ENCODE measurements at places on chromosomes 7 and 10.

DNA sequence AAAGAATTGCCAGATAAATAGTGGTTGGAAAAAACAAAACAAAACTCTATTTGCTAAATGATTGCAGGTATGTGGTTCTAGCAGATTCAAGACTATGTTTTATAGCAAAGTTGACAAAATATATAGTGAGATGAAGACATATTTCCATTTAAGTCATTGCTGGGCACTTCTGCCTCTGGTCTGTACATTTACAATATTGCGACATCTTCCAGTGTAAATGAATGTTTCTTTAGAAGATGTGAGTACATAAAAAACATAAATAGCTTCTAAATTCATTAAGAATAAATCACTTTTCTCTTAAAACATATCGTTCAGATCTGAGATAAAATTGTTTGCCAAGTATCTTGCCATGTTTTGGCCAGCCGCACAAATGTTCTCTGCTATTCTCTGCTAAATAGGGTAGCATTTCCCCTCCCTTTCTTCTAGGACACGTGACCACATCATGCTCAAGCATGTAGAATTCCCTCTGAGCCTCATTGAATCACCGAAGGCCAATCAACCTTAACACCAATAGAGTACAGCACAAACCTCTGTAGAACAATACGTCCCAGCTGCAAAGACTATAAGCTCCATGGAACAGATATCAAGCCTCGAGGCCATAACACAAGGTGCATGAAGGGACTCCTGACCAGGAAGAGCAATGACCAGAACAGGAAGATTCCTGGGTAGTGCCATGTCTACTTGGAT lies 1173.3 kb downstream of the GATA3 start:
- DNase-seq = no peak

- no peak for DNase-seq
Measured at GRCh38 chr7:10577866-10578374, 395.8 kb upstream of the PHF14 start.

DNA sequence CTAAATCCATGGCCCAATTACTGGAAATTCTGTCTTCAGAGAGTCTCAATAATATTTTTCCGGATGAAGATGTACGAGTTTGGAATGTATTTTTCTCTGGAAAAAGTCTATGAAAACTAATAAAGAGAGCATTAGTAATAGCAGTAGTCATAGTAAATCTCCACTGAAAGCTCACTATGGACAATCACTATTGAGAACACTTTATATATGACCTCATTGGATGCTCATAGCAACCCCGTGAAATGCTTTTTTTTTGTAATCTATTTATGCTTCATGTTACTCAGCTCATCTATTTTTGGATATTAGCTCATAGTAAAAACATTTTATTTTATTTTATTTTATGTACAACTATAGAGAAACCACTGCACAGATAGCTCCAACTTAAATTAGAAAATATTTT lies 94.3 kb upstream of the MYO3A start:
- DNase-seq = no peak

DNA sequence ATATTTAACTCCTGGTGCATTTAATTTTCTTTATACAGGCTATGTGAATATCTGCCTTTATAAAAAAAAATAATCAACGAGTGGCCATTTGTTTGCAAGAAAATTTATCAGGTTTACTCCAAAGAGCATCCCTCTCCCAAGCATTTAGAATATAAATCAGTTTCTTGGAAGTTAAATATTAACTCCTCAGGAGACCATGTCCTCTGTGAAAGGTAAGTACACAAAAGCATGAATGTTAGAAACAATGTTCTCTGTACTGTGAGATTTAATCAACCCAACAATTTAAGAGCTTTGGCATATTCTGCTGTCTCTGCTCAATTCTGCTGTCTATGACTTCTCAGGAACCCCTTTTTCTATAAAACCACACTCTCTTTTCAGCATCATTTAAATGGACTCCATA lies 119.3 kb upstream of the LAMB4 start:
- DNase-seq = no peak

DNA sequence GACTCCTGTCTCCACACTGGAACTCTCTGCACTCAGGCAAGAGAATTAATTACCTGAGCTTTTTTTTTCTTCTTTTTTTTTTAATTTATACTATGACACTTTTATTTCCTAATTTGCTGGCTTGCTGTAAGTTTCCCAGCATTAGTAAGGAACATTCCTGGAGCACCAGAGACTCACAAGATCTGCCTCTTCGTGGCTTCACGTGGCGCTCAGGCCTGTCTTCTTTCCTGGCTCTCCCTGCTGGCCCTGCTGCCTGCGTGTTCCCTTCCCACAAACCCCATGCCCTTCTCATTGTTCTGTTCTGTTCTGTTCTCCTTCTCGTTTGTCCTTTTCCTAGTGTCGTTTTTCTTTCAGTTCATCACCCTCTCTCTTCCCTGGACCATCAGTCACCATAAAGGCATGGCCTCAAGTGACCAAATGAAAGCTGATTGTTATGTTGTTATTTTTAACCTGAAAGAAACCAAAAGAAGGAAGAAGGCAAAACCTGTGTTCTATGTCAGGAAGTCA lies 591.6 kb upstream of the PFKP start:
- no peak for DNase-seq

- DNase-seq = no peak
Measured at GRCh38 chr10:17730667-17731066, 21.3 kb upstream of the TMEM236 start.

DNA sequence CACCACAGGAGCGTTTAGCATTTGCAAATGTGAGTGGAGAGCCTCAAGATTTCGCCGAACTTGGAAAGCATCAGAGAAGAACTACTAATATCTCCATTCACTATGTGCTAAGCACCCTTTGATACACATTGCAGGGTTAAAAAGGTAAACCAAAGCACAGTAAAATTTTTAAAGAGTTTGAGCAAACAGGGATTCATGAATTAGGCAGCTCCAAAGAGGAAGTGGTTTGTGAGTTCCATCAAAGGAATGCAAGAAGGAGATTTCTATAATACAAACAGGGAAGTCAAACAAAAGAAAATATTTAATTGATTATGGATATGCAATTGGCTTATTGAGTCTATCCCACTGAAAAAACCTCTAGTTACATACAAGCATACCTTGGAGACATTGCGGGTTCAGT lies 81.1 kb upstream of the TMEM72 start:
- no peak for DNase-seq

DNA sequence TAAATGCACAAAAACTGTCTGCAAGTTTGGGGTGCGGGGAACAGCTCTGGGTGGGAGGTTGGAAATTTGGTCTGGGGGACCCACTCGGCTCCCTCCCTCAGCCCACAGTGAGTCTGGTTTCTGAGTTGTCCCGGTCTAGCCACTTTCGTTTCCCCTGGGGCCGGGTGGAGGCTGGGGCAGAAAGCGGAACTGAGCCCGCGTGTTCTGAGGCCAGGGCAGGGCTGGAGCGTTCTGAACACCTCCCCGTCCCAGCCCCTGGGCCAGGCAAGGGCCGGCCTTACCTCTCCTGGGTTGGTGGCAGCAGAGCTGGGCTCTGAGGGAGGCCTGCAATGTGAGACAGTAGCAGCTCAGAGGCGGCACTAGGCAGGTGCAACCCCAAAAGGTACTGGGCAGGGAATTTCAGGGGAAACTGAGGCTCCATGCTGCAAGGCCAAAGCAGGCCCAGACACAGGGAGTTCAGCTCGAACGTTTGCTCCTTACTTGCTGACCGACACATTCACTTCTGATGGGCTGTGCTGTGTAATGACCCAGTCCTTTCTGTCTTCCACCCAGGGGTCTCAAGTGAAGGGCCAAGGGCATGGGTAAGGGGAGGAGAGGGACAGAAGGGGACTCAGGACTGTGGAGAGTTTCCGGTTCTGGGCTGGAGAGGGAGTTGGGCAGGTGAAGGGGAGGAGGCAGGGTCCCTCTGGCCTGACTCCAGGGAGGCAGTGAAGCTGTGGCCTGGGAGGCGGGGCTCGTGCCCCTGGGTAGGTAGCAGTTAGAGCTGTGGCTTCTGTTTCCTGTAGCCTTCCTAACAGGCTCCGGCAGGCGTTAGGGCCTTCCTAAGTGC lies 3.0 kb downstream of the IRF5 start:
- peak; percentile 39 for DNase-seq

- DNase-seq = peak; percentile 24
Measured at GRCh38 chr7:32347244-32347828, 142.8 kb downstream of the LSM5 start.

DNA sequence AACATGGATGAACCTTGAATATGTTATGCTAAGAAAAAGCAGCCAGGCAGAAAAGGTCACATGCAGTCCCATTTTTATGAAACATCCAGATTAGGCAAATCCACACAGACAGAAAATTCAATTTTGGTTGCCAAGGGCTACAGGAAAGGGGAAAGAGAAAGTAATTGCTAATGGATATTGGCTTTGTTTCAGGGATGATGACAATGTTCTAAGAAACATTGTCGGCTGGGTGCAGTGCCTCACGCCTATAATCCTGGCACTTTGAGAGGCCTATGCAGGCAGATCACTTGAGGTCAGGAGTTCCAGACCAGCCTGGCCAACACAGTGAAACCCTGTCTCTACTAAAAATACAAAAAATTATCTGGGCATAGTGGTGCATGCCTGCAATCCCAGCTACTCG lies 23.0 kb downstream of the ZNF33B start:
- no peak for DNase-seq

DNA sequence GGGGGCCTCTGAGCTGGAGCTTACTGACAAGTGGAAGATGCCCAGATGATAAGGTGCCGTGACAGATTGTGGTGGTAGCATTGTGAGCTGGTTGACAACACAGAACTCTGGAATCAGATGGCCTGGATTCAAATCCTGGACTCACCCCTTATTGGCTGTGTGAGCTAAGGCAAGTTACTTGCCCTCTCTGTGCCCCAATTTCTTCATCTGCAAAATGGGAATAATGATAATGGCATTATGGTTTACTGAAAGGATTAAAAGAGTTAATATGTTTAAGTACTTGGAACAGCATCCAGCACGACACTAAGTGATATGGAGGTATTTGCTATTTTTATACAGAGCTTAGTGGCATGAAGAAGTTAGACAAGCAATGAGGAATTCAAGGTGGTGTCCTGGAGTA lies 465.9 kb upstream of the GALNT17 start:
- no peak for DNase-seq

DNA sequence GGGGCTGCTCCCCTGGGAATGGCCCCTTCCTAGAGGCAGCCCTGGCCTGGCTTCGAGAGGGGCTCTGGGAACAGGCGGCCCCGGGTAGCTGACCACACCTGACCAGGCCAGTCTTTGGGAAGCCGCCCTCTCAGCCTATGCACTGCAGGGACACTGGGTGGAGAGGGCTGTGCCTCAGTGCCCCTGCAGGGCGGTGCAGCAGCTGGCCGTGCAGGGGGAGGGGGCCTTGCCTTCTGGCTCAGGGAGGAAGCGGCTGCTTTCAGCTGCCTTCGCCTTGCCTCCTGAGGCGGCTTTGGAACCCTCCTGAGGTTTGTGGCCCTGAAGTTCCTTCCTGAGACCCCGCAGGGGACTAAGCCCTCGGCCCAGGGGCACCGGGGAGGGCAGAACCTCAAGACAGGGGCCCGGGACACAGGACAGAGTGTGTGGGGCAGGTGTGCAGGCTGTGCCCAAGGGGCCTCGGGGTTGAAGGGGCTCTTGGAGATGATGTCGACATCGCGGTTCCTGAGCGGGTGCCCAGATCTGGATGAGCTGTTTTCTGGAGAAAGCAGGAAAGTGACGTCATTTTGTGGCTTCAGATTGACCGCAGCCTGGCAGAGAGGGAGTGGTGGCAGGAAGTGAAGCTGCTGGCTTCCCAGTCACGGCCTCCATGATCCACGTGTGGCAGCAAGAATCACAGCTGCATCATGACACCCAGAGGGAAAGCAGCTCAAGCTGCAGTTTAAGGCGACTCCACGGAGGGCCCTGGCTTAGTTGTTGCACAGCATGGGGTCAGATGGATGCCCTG lies 17.7 kb downstream of the ADAM8 start:
- DNase-seq = peak; percentile 93

DNA sequence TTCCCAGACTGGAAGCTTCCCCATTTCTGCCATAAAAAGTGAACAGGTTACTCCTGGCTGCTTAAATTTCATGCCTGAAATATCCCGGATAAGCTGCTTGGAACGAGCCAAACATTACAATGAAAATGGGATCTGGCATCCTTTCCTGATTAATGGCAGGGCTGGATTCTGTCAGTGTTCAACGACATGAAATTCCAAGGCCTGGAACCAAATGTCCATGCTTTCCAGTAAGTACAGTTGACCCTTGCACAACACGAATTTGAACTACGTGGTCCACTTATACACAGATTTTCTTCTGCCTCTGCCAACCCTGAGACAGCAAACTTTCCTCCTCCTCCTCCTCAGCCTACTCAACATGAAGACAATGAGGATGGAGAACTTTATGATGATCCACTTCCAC lies 65.4 kb downstream of the SGMS1 start:
- no peak for DNase-seq

DNA sequence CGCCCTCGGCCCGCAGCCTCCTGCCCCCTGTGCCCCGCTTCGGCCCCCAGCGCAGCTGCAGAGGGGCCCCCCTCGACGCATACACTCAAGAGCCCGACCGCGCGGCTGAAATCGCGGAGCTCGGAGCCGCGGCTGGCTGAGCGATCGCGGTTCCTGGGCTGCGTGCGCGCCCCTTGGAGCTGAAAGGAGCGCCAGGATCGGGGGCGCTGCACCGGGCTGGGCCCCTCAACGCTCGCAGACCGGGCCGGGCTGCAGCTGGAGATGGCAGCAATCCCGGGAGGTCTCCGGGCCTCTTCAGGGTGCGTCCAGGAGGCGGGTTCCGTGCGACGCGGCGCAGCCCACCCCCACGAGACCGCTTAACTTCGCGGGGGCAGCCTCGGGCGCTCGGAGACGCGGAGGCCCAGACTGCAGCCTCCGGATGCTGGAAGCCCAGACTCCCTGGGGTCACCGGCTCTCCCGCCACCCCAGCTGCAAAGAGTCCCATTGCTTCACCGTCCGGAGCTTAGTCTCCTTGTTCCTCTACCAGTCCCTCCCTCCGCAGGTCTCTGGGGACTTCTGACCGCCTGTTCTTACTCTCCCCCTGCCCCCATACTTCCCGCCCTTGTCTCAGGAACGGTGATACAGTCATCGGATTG lies 73.0 kb upstream of the LRRC4 start:
- no peak for DNase-seq

DNA sequence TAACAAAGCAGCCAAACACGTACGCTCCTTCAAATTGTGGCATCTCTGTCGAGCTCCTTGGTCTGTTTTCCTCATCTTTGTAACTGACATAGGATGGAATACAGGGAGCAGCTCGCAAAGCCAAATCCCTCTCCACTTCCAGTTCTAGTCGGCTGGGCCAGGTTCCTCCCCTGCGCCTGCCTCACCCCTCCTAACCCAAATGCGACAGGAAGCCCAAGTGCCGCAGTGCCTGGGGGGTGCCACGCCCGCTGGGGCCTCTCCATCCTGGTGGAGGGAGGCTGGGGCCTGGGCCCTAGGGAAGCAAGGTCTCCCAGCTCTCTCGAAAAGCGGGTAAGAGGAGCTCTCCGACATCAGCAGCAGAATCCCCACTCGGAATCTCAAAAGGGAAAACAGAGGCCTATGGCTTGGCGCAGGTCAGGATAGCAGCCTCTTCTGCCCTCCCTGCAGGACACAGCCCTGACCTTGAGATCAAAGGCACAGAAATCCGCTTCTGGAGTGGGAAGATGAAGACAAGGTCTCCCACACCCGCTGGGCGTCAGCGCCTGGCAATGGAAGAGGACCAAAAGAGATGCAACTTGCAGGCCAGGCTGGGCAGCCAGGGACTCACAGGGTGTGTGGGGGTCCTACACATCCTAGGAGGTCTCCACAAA lies 165.8 kb downstream of the NRF1 start:
- DNase-seq = no peak

Measured in Jurkat, Clone E6-1 (cell line).